Karpas-422 (cell line): ENCODE measurements at places on chromosomes 5 and 9.

DNA sequence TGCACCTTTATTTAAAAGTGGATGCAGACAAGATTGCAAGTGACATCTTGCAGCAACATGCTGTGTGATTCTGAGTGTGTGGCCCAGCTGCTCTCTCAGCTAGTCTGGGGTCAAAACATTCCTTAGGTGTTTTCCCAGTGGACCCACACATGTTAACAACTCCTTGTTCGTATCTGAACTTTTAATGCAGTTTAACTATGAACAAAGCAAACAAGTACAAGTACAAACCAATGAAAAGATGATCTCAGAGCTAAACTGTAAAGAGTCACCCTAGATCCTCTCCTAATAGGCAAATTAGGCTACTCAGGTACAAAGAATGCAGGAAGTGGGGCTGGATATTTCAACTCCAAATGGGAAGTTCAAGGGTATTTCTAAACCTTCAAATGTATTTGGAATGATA, 108.4 kb downstream of the ENTREP1 start:
- DNase-seq = no peak

GRCh38 chr5:157828944-157829639, 29.9 kb downstream of the CLINT1 start:
- DNase-seq = peak; percentile 53

DNA sequence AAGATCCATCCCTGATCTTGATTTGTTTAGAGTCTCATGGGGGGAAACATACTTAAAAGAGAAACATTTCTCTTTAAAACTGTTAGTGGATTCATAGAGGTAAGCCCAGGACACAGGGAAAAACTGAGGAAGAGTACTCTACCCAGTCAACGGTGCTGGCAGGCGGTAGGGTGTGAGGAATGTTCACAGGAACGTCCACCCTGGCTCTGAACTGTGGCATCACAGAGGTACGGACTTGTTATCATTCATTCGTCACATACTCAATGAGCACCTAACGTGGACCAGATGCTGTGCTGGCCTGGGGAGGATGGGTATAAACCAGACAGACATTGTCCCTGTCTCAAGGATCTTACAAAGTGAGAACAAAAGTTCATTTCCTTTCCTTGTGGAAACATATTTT, 18.8 kb upstream of the PPARGC1B start:
- DNase-seq = no peak

DNA sequence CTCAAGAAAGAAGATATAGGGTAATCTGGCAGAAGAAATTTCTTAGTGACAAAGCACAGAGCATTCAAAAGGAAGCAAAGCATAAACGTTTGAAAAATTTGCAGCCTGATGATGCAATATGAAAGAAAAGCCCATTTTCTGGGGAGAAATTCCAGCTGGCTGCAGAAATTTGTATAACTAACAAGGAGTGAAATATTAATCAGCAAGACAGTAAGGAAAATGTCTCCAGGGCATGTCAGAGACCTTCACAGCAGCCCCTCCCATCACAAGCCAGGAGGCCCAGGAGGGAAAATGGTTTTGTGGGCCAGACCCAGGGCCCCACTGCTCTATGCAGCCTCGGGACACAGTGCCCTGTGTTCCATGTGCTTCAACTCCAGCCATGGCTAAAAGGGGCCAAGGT, 359.4 kb downstream of the HINT1 start:
- DNase-seq = no peak

DNA sequence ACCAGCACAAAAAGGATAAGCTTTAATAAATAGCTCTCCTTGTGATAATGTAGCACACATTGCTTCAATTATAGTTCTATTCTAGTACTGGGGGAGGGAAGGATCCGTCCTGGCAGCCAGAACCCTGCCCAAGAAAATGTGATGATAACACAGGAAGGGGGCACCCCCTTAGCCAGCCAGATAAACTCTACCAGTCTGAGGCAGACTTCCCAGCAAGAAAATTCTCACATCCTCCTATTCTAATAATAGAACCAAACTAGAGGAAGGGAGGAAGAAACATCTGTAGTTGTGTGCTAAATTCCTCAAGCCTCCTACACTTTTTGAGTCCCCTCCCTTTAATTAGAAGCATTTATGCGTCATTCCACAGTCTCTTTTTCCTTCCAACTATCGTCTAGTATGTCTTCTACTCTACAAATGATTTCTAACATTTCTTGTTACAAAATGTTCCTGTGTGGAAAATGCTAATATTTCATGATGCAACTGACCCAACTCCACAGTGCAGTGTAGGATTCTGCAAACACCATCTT, 261.0 kb downstream of the SEMA5A start:
- no peak for DNase-seq

GRCh38 chr5:127802477-127802865, 99.3 kb downstream of the CCDC192 start:
- DNase-seq = no peak

- DNase-seq = no peak
These were observed 244.8 kb downstream of the MPDZ start for GRCh38 chr9:13034694-13035002.

DNA sequence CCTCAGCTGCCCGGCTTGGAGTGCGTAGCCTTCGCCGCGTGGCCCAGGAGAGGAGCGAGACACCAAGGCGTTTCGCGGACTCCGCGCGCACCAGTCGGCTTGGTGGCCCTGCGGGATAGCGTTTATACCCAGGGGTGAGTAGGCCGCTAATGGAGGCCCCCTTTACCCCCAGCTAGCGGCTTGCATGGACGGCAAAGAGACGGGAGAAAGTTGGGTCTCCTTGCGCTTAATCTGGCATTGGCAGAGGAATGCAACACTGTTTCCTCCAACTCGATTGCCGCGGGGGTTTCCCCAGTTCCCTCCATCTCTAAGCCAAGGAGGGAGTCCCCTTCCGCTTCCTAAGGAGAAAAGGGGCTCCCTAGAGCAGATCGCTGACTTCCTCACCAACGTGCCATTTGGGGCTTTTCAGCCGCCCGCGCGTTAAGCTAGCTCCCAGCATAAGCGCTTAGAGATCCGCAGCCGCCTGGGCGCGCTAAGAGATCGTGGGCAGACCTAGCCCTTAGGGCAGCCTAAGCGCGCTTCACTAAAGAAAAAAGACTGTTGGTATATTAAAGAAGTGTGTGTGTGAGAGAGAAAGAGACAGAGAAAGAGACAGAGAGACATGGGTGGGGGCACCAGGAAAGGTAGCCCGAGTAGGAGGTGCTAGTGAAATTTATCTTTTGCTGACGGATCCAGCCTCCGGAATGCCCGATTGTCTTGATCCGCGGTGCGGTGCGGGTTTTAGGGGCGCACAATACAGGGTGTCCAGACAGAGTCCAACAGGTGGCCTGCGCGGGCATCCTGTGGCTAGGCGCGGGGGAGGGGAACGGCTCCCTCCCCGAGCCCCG, 597.9 kb upstream of the SGCD start:
- no peak for DNase-seq

DNA sequence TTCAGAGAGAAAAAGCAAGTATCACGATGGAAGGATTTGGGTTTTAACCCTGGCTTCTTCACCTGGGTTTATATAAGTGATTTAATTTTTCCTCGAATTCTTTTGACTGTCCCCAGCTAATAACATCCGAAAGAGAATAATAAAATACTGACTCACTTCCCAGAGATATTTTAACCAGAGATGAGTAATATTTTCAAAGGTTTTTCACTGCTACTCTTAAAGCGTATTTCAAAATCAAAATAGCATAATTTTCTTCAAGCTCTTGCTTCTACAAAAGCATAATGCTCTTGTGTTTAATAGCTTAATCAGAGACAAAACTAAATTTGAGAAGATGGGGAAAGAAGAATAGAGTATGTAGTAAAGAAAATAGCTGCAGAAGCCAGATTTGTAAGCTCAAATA, 215.2 kb upstream of the PTGER4 start:
- no peak for DNase-seq

DNA sequence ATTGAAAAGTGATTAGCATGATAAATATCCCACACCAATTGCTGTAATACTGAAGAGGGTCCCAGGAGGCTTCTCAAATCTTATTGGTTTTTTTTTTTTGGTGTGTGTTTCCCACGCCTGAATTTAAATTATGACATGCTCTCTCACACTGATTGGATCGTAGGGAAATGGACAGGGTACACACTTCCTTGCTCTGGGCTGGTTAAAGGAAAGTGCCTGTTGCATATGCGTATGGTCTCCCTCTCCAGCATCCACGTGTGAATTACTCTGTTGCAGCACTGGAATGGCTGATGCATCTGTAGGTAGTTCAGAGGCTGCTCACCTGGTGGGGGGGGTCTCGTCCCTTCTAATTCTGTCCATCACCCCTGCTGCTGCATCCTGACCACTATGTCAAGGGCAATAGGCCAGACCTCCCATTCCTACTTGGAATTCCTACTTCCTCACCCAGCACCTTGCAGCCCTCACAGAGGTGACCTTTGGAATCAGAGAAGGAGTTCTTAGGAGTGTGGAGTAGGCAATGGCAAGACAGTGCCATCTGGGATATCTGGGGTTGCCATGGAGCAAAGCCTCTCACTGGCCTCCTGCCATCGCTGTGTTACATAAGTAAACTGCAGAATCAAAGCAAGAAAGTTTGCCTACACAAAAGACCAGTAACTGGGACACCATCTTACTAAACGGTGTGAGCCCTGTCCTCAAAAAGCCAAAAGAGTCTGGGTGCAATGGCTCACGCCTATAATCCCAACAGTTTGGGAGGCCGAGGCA, 71.4 kb upstream of the FBXW11 start:
- DNase-seq = no peak

GRCh38 chr5:96716007-96716406, 53.8 kb downstream of the CAST start:
- DNase-seq = no peak

DNA sequence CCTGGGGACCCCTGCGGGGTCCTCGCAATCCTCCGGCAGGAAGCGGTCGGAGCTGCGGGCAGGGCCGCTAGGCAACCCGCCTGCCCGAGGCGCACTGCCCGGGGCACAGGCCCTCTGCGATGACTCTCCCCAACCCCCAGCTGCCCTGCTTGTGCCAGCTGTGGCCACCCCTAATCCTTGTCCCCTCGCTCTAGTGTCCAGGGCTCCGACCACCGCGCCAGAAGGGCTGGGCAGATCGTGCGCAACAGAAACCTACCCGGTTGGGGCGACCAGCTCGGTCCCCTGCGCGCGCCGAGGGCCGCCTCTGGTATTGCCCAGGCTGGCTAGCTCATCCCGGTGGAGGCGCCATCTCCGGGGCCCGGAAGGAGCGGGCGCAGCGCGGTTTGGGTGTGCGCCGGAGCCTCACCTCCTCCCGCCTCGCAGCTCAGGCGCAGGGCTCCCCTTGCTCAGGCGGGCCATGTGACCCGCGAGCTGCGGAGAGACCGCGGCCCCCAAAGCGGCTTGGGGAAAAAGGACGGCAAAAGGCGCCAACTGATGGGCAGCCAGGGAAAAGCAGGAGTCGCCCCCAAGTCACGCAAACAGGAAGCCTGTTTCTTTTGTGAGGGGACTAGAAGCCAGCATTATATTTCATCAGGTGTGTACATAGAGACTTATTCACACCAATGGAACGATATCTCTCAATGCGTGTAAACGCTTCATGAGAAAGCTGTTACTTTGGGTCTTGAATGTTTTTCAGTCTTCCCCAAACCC, 46.8 kb upstream of the RNF20 start:
- DNase-seq = no peak

- DNase-seq = no peak
These were observed 3.0 kb downstream of the NOXA1 start for GRCh38 chr9:137426018-137426681.

DNA sequence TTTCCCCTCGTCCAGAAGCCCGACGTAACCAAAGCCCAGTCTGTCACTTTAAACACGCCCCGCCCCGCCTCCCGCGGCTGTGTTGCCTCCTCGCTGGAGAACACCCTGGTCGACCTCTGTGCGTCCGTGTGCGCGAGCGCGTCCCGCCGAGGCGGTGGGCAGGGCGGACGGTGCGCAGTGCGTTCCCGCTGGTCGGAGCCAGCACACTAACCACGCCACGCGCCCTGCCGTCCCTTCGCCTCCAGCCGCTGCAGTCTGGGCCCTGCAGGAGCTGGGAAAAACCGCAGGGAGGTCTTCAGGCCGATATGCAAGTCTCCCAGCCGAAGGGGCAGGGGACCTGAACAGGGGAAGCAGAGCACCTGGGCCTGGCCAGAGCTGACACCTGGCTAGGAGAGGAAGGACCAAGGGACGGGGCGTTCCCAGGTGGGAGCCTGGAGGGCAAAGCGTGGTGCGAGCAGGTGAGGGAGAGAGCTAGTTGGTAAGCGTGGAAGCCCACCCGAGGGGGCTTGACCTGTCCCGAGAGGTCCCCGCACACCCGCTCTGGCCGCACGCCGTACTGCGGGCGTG, 1.3 kb upstream of the PHPT1 start:
- DNase-seq = peak; percentile 94

GRCh38 chr5:77305956-77306355, 95.5 kb downstream of the PDE8B start:
- DNase-seq = no peak
